ENCODE measurements at places on chromosomes 6 and 20.

GRCh38 chr6:86707545-86708120, 229.7 kb upstream of the HTR1E start:
- no peak for DNase-seq

DNA sequence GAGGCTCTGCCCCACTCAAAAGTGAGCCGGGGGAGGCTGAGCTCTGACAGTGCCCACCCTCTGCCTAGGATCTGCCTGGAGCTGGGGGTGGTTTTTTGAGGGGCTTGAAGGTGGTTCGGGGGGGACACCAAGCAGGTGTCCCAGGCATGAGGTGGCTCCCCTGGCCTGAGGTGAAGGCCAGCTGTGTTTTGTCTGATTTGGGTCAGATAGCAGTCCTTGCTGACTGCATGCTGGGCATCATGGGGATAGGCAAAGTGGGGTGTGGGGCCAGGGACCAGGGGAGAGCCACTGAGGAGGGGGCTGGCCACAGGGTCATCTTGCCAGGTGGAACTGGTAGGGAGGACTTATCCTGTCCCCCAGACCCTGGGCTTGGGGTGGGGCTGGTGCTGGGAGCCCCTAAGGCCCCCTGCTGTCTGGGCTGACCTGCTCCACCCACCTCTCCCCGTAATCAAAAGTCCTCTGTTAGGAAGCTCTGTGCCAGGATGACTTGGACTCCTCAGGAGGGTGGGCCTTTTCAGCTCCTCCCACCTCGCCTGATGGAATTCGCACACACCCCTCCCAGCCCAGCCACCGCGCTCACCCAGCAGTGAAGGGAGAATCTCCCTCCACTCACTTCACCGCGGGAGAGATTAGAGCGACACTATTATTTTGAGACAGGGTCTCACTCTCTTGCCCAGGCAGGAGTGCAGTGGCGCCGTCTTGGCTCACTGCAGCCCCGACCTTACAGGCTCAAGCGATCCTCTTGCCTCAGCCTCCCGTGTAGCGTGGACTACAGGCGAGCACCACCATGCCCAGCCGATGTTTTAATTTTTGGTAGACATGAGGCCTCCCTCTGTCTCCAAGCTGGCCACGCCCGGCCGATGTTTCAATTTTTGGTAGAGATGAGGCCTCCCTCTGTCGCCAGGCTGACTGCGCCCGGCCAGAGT, 1.5 kb upstream of the COL9A3 start:
- no peak for DNase-seq

DNA sequence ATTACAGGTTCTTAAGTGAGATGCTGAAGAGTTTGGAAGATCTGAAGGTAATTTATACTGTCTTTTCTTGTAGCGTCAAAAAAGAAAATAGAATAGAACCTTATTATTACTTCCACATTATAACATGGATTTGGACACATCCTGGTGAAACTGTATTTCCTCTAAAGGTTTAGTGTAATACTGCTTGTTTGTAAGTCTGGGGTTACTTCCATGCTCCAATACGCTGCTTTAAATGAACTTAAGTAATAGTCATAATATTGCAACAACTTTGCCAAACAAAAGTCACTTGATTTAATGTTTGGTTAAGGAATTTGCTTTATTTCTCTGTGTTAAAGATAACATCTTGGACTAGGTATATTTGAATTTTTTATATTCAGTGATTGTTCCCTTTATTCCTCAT, 11.5 kb upstream of the SNRNP48 start:
- no peak for DNase-seq

- DNase-seq: no peak
These were observed 40.1 kb downstream of the FAM120B start for GRCh38 chr6:170346649-170347048.

DNA sequence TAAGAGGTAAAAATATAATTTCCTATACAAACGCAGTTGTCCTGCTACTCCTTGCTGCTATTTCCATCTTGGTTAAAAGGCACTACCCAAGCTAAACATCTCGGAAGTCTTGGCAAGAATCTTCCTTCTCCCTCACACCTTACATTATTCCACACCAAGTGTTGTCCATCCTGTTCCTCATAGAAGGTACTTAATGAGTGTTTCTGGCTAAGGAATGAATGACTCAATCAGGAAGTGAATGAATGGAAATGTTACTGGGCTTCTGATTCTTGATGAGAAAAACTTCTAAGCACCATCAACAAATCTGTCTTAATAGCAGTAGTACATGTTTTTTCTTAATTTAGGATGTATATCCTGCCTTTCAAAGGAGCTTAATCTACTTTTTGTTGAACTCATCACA, 40.6 kb upstream of the RSPO3 start:
- DNase-seq: no peak

- DNase-seq: no peak
These were observed 710.6 kb upstream of the EPHA7 start for GRCh38 chr6:94129926-94130325.

DNA sequence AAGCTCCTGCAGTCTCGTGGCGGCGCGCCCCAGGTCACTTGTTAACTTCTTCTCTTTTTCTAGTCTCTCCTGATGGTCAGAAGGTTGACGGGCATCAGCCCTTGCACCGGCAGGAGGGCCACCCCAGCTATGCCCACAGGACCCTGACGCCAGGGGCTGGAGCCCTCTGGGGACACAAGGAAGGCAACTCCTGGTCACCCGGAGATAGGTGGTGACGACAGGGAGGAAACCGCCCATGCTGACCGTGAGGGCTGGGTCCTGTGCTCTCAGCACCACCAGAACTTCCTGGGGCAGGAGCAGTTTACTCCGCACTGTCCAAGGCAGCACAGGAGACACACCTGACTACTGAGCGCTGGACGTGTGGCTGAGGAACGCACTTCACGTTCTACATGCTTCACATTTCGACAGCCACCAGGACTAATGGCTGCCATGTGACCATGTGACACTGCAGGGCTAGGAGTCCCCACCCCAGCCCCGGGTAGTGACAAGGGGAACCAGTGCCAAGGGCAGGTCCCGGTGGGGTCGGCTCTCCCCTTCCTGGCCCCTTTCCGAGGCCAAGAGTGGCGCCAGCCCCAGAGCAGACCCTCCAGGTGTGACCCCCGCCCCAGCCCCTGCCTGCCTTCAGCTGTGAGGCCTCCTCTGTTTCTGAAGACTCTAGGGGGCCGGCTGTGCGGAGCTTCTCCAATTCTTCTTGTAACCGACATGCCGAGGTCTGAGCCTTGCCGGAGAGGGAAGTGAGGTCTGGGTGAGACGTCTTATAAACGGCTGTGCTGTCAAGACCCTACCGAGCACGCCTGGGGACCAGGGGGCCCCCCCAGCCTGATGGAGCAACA, 45.2 kb downstream of the DSTN start:
- DNase-seq: no peak

- DNase-seq: no peak
These were observed 39.9 kb downstream of the SLC52A3 start for GRCh38 chr20:728256-728944.

GRCh38 chr6:87075168-87075567, 19.7 kb downstream of the CGA start:
- DNase-seq: no peak

- DNase-seq: no peak
These were observed 728 bp downstream of the PSMA7 start for GRCh38 chr20:62142252-62143080.

- DNase-seq: no peak
These were observed 253.0 kb upstream of the SOX4 start for GRCh38 chr6:21340573-21340972.

DNA sequence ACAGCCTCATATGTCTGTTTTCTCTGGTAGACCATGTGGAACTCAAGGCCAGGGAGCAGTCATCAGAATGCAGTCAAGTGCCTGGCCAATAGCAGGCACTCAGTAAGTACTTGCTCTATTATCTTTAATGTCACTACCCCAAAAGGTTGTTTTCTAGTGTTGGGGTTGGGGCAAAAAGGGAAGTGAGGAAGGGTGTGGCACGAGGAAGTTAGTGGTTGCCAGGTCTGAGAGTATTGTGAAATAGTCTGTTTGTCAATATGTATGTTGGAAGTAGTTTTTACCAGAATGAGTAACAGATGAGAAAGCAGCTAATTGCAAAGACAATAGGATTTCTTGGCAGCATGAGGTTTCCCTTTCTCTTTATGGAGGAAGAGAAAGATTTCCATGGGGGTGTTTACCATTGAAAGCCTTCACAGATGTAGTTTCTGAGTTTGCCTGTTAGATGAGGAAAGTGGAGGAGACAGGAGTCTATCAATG, 59.5 kb upstream of the ARMH2 start:
- no peak for DNase-seq

DNA sequence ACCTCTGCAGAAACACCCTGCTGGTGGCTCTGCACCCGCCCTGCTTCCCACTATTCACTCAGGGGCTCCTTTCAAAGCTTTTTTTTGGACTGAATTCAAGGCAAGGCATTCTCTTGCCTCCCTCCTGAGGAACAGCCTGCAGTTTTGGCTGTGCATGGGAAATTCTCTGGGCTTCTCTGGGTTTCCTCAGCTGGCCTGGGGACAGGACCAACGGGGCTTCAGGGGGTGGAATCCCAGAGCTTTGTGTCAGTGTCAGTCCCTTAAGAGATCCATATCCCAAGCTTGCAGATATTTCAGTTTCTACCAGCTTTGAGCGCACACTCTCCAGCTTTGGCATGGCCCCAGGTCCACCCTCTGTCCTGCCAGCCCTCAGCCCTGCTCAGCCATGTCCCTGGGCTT, 2.0 kb downstream of the SCRT2 start:
- no peak for DNase-seq

DNA sequence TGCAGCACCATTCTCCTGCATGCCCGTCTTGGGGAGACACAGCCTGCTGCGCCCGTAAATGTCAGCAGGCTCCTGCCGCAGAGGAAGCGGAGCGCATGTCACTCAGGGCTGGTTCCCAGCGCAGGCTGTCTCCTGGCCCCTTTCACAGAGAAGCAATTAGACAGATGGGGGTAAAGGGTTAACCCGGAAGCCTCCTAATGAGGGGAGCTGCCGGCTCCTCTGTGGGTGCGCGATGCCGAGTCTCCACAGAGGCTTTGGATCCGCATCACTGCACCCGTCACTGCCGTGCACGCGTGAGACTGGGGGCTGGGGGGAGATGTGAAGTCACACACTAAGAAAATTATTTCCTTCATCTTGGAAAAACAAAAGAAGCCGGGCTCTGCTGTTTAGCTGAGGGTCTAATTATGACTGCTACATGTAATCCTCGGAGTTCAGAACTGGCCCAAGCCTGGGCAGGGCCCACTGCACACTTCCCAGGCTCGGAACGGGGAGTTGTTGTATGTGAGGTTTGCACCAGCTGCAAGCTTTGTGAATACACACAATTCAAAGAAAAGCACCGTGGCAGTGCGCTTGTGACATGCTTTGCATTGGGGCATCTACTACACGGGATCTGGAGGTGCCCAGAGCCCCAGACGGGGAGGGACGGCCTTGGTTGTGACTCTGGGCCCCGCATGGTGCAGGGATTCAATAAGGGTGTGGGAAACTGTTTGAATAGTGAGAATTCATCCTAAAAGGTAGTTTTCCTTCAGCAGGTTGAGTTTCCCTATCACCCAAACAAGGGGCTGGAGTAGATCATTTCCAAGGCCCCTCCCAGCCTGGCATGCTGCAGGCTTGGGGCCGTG, 331.6 kb downstream of the TAF4 start:
- no peak for DNase-seq

GRCh38 chr6:44451803-44452695, 64.5 kb downstream of the CDC5L start:
- no peak for DNase-seq

DNA sequence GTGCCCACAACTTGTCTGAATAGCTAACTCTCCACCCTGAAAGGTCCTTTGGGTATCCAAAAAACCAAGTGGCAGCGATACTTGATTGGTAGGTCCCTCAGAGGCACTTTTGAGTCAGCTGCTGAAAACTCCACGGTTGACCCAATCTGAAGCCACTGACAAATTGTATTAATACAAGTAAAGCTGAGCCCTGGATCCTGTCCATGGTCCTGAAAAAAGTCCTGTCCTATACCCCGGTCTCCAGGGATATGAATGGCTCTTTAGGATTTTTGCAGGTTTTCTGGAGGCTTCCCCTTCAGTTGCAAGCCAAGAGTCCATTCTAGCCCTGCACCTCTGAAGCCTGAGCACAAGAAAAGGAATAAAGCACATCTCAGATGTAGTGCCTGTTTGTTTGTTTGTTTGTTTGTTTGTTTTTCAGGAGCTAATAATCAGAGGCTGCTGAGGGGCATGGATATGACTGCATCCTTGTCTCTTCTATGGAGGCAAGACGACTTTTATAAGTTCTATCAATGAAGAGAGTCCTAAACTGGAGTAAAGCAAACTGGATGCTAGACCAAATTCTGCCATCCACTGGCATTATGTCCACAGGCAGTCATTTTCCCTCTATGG, 1.7 kb upstream of the SLC12A5 start:
- DNase-seq: no peak

- no peak for DNase-seq
These were observed 302.9 kb downstream of the CDKAL1 start for GRCh38 chr6:20837189-20837588.

DNA sequence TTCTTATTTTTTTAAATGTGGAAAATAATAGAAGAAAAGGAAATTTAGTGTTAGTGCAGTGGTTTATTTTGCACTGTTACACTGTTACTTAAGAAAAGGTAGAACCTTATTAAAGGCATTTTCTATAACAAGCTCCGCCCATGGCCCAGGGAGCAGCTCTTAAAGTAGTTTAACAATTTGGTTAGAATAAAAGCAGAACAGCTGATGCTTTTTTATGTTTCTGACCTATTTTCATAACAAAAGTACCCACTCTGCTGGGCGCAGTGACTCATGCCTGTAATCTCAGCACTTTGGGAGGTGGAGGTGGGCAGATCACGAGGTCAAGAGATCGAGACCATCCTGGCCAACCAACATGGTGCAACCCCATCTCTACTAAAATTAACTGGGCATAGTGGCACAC, 32.6 kb downstream of the DSTN start:
- no peak for DNase-seq

- no peak for DNase-seq
These were observed 15.8 kb upstream of the THBS2 start for GRCh38 chr6:169269180-169270076.

GRCh38 chr6:129621252-129621651, 88.7 kb downstream of the ARHGAP18 start:
- DNase-seq: no peak

DNA sequence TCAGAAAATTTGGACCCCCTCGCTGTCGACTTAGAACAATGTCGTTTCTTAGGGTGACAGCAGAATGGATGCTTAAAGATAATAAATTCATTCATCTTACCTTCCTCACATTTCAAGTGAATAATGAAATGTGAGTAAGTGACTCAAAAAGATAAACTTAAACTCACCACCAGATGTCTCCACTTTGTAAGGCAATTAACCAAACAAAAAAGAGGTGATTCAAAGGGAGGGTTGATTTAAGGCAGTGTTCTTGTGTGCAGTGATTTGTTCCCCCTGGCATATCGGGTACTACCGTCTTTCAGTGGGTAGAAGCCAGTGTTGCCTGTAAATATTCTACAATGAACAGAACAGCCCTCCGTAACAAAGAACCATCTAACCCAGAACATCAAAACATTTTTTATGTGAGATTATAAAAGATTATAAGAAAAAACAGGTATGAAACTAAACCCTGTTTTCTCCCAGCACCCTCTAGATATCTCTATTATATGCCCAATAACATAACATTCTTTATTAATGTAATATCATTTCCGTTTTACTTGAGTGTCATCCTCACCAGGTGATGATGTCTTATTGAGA, 589.7 kb downstream of the CBLN4 start:
- no peak for DNase-seq

Data from stimulated activated CD4-positive, alpha-beta T cell treated with anti-CD3 and anti-CD28 coated beads, TNF-alpha, amount 100 ng/mL, for 1 hour (primary cell).